NCI-H1105 (cell line): ENCODE measurements at places on chromosomes 4 and X.

- DNase-seq, result no peak
Measured at GRCh38 chrX:20517565-20517964, 250.9 kb upstream of the RPS6KA3 start.

- no peak for DNase-seq
Measured at GRCh38 chr4:168885400-168885799, 124.7 kb downstream of the CBR4 start.

DNA sequence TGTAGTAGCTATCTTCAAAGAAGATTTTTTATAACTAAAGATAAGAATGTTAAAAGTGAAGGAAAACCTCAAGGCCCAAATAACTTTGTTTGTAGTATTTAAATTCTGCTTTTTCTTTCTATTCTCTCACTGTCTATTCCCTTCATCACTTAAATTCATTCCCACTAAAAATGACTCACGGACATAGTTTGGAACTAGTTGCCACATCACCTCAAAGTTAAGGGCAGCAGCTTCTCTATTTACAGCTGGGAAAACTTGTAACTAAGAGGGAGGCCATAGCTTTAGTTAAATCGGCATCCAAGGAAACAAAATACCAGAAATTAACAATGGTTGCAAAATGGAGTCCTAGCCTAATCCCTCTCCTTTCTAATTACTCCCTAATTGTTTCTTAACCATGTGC is 325.4 kb upstream of the MAGEB2 start:
- no peak for DNase-seq

DNA sequence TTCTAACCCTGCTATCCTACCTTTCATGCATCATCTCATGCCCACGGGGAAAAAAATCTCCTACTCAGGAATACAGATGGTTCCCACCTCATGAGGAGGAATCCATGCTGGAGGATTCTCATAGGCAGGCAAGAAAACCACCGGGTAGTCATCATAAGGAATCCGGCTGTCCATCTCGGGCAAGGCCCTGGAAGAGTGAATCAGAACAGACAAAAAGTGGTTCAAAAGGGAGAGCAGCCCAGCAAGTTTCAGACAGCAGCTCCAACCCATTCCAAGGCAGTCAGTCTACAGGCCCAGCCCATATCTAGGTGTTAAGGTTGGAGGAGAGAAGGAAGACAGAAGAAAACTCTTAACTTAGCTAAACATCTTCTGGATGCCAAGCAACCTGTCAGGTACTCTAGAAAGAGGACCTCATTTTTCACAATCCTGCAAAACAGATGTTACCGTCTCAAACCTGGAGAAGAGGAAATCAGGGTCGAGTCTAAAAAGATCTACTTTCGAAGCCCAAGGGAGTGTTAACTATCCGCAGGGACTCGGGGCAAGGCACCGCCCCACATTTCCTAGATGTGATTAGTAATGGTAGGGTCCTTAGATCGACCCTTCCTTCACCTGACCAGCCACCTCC is 447 bp downstream of the PDZD11 start:
- DNase-seq, result no peak

DNA sequence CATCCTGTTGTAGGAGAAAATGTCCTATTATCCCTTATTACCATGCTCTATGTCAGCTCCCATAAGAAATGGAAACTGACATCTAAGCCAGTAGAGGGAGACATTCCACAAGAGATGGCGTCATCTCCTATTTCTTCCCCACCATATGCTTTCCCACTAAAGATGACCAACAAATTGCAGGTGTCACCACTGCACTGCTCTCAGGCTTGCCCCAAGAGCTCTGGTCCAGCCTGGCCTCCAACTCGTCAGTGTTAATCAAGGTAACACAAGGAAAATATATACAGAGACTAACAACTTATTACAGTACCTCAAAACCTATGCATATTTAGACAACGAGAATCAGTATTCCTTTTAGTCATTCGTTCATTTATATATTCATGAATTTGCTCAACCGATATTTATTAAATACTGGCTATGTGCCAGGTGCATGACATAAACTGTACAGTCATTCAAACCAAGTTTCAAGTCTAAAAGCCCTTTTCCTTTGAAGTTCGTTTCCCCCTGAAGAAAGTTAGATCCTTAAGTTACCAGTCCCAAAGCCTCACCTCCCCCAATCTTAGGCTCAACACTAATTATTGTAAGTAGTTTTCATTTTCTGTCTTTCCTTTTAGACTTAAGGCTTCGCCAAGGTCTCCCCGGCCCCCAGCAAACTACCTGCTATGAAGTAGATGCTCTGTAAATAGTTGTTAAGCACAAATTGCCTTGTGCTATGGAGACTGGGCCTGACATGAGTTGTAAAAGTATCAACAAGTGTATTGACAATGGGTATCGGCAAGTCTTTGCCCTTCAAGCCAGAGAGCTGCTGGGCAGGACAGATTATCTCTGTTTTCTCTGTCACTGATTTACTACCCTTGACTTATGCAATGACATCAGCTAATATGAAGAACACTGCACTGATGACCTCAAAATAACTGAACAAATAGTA is 3.1 kb upstream of the FGB start:
- DNase-seq, result peak; percentile 10

GRCh38 chr4:105306158-105306781 is 159.6 kb downstream of the TET2 start:
- no peak for DNase-seq

DNA sequence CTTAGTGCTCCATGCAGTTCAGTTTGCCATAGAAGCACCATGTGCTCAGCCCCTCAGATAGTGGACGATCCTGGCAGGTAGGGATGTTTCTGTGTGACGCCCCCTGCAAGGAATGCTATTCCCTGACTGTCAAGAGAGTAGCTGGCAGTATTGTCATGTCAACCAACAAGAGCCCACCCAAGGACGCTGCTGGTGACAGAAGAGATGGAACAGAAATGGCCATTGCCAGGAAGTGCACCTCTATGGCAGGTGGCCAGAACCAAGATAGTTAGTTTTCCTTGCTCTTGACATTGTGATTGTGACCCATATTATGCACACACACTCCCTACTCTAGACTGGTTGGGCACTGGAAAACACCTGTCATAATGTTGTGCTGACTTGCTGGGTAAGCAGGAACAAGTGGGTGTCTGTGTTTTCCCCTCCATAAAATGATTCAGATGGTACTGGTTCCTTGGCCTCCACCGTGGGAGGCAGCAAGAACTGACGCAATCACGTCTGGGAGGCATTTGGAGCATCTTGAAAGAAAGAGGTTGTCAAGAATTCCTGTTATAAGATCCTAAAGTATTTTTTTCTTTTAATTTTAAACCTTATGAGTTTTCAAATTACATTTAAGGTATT is 507.9 kb downstream of the MID1IP1 start:
- no peak for DNase-seq

DNA sequence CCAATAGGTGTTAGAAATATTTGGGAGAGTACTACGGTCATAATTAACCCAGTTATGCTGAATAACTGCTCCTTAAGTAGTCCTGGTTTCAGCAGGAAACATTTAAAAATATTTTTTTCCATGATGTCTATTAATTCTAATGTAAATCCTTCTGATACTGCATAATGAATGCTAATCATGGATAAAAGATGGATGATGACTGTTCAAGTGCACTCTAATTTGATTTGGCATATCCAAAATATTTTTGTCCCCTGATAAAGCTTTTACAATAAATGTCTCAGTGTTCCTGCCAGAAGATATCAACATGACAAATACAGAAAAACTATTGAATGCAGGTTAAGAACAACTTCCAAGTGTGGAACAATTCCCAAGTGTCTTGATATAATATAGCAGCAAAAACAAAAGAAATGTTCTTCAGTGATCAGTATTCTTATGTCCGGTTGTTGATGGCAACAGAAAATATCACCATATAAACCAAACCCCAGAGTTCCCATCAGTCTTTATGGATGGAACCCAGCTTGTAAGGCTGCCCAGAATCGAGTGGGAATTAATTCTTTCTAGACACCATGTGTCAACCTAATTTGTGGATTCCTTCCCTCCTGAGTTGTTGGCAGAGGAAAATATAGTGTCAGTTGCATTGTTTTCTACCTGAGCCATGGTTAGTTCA is 205.4 kb upstream of the GK2 start:
- no peak for DNase-seq

DNA sequence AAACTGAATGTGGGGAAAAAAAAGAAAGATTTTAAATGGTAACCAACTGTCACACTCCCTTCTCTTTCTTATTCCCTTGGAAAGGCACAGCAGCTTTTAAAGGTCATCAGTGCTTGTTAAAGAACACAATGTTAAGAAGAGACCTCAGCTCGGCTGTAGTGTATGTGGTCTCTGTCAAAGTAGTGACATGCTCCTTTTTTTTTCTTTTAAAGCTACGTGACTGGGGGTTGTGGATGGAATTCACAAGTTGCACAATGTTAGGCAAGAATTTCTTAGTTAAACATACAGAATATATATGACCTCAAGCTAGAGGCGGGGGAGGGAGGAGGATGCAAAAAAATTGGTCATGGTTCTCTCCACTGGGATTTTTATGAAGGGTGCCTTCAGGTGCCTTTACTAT is 45.6 kb downstream of the OCRL start:
- no peak for DNase-seq

DNA sequence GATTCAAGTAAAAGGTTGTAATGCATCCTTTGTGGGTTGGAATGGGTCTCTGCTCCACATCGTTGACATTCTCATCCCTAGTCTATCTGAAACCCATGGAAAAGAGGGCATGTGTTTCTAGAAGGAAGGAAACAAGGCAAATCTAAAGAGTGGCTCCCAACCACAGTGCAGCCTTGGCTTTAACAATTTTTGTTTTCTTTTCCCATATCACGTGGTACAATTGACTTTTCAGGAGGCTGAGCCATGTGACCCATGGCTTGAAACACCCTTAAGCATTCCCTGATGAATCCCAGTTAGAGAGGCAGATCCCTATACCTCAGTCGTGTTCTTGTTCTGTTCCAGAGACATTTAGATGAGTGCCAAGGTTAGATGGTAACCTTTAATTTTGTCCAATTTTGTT is 12.8 kb downstream of the DCUN1D4 start:
- DNase-seq, result no peak

- no peak for DNase-seq
Measured at GRCh38 chr4:3128976-3129375, 54.5 kb downstream of the HTT start.

DNA sequence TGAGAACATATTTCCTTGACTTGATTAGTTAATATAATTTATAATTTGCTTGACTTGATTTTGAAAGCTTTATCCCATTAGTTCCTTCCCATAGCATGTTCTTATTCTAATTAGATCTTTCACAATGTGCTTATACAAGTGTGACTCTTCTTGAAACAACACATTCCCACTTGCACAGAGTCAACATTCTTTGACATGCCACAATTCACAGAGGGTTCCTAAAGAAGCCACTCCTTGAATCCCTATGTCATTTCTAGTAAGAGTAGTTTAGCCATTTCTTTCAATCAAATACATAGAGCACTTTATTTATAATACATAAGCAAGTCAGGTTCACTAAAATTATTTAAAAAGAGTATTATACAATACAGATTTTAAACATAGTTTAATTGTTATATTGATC is 228.9 kb upstream of the GRID2 start:
- DNase-seq, result no peak

DNA sequence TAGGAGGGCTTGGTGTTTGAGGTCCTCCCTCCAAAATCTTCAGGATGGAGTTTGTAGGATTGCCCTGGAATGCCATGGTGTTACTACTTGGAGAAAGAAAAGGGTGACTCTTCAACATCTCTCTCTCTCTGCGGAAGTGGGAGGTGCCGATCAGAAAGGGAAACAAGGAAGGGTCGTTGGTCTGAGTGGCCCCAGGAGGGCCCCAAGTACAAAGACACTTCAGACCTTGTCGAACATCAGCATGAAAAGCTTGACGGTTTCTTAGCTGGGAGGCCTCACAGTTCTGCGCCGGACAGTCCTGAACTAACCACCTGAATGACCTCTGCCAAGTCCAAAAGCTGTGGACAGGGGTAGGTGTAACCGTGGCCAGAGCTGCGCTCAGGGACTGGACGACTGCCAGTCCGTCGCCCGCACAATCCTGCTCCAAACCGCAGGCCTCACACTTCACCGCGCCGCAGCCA is 646 bp upstream of the GSX2 start:
- DNase-seq, result no peak

- DNase-seq, result no peak
Measured at GRCh38 chr4:117224256-117224655, 138.9 kb upstream of the TRAM1L1 start.

- no peak for DNase-seq
Measured at GRCh38 chrX:114976292-114976691, 41.1 kb downstream of the IL13RA2 start.

GRCh38 chrX:23888887-23889501 is 18.7 kb downstream of the APOO start:
- DNase-seq, result no peak

DNA sequence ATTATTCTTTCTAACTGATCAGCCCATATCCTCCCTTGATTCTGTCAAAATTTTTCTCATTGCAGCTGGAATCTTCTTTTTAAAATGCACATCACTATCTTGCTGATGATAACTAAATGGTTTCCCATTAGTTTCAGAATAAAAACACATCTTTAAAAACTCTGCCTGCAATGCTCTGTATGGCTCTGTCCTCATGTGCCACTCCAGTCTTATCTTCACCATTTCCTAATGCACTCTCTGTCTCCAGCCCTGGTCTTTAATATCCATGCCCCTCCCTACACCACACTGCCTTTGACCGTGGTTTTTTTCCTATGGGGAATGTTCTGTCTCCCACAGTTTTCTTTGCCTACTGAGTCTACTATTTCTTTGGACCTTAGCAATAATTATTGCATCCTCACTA is 244.1 kb upstream of the ARSJ start:
- no peak for DNase-seq

GRCh38 chr4:138981930-138982390 is 33.6 kb upstream of the NOCT start:
- DNase-seq, result no peak

GRCh38 chr4:17293901-17294300 is 218.0 kb downstream of the QDPR start:
- DNase-seq, result no peak

DNA sequence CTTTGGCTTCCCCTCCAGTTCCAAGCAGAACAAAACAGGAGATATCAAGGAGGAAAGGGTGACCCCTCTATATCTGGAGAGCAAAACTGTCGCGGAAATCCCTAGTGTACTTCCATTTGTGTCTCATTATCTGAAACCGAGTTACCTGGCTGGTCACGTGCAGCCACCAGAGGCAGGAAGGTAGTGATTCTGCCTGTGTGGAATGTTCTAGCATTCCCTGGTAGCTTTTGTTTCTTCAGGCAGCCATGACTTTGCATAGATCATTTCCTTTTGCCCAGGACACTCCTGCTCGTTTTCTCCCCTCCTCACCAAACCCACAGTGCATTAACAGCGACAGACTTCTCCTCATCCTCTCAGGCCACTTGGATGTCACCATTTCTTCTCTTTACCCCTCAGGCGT is 107.9 kb downstream of the PTTG2 start:
- DNase-seq, result no peak

GRCh38 chr4:148857239-148857972 is 415.2 kb upstream of the NR3C2 start:
- no peak for DNase-seq
